ENCODE measurements at places on chromosomes 3 and 15.

DNA sequence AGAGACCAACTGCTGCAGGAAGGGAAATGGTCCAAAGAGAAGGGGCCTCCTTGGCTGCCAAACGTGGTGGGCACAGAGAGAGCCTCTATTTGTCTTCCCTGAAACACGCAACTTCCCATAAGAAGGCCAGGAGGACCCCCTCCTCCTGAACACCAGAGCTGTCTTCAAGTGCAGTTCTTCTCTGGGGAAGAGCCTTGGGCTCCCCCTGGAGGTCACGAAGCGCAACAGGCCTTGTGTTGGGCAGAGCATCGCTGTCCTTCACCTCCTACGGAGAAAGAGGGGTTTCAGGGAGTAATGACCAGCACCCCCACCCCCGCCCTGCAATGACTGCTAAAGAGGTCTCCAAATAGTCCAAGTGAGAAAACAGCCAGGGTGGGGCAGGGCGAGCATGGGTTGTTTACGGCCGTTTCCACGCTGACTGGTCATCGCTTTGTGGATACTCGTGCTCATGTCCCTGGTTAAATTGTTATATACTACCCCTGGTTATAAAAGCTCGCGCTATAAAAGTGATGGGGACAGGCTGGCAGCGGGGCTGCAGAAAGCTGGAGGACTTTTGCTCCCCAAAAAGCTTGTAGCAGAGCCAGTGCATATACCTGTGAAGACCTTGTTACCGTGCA, 397.5 kb upstream of the ATP10A start:
- DNase-seq, result no peak

GRCh38 chr15:32899126-32899596, 181.4 kb downstream of the GREM1 start:
- DNase-seq, result no peak

GRCh38 chr3:136343873-136344555, 93.9 kb downstream of the PCCB start:
- peak; percentile 67 for DNase-seq

DNA sequence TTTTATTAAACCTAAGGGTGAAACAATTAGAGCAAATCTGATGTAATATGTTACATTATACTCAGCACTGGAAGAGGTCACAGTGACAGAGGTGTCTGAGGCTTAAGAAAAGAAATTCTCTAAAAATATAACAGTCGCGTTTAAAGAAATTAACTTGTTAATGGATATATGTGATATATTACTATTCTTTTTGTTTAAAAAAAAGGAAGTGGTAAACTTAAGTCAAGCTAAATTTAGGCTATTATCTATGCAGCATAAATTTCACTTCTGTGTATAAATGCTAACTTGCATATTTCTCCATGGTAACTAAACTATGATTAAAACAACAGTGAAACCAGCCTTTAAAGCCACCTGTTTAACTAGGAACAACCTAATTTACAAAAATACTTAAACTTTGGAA, 191.3 kb downstream of the FOXP1 start:
- DNase-seq, result no peak

DNA sequence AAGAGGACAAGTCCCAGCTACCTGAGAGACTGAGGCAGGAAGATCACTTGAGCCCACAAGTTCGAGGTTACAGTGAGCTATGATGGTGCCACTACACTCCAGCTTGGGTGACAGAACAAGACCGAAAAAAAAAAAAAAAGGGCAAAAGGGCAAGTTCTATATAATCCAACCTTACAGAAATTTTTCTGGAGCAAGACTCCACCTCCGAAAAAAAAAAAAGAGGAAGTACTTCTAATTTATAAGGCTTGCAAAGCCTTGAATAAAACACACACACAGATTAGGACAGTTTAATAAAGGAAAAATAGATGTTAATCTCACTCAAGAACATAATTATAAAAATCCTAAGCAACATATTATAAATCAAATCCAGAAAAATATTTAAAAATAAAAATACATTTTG, 14.4 kb upstream of the XYLB start:
- no peak for DNase-seq

GRCh38 chr3:165158011-165158410, 38.2 kb downstream of the SLITRK3 start:
- DNase-seq, result no peak

DNA sequence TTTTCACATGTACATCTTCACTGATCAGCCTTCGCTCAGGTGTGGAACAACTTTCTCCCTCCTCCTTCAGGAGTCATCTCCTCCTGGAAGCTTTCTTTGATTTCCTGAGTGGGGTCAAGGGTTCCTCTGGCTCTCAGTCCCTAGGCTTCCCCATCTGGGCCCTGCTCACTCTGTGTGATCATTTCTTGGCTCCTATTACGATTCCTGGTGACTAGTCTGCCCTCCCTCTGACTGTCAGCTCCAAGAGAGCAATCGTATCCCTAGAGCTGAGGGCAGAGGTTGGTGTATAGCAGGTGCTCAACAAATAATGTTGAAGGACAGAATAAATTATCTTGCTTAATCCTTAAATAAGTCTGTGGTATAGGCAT, 15.3 kb upstream of the PRKCD start:
- DNase-seq, result no peak

GRCh38 chr3:155664925-155665695, 79.8 kb downstream of the PLCH1 start:
- no peak for DNase-seq

DNA sequence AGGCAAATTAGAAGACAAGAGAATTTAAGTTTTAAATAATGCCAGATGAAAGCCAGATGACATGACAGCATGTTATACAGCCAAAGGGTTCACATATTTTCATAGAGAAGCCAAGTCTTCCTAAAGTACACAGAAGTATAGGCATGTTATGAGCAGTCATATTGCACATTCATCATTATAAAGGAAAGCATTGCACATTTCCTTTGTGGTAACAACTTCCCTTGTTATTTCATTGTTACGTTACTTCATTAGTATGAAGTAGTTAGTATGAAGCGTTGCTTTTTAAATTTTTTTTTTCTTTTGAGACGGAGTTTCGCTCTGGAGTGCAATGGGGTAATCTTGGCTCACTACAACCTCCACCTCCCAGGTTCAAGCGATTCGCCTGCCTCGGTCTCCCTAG, 4.6 kb upstream of the ABCC5 start:
- DNase-seq, result no peak

DNA sequence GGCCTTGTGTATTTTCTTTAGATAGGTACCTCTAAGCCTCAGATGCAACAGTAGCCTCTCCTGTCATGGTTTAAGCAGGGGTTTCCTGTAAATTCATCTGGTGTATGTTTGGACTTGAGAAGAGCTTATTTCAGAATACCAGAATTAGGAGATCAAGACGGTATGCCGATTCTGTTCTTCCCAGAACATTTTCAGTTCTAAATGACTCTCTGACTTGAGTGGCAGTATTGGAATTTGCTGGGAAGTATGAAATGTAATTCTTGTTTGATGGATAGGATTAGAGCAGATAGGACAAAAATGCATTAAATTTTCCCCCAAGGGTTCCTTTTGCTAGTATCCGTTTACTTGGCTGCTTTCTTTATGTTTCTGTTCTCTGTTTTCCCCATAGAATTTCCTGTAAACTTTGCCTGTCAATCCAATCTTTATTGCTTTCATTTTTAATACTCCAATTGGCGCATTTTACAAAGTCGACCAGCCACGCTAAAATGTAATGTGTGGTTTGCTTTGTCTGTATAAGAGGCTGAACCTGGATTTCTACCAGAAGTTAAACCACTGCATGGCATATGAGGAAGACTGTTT, 612.2 kb downstream of the RBMS3 start:
- DNase-seq, result no peak

- no peak for DNase-seq
Observed at GRCh38 chr3:149977386-149977785, 6.7 kb upstream of the PFN2 start.

- no peak for DNase-seq
Observed at GRCh38 chr3:102017784-102018183, 168.5 kb downstream of the NFKBIZ start.

- DNase-seq, result no peak
Observed at GRCh38 chr3:17724122-17724521, 18.3 kb downstream of the TBC1D5 start.

- no peak for DNase-seq
Observed at GRCh38 chr15:98610991-98611390, 37.3 kb upstream of the IGF1R start.

DNA sequence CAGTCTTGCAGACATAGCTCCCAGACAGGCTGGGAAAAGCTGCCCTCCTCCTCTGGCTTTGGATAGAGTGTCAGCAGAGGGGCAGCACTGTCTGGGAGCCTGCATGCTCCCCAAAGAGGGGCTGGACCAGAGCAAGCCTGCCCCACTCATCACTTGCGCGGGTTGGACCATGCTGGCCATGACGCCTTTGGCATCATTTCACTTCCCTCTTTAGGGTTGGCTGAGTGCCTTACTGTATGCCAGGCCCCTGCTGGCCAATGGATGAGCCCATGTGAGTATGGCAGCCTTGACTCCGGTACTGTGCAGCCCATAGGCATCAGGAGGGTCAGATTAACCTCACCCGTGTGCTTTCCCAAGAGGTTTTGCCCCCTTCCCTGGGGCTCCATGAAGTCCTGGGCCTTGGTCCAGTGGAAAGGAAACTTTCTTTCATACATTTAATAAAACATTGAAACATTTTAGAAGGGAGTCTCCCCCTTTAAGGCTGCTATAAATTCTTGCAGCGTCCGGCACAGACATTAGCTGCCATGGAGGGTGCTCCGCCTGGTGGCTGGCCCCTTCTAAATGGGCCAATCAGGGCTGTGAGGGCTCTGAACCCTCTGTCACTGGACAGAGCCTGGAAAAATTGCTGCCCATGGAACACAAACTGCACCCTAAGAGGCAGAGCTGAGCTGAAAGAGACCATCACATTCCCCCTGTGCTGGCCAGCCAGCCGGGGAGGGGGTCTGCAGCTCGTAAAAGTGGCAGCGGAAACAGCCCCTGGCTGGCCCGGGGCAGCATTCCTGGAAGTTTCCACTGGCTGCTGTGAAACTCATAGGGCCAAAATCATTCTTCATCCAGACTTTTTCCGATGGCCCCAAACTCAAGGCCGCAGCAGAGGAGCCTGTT, 20.8 kb upstream of the DUSP7 start:
- no peak for DNase-seq

DNA sequence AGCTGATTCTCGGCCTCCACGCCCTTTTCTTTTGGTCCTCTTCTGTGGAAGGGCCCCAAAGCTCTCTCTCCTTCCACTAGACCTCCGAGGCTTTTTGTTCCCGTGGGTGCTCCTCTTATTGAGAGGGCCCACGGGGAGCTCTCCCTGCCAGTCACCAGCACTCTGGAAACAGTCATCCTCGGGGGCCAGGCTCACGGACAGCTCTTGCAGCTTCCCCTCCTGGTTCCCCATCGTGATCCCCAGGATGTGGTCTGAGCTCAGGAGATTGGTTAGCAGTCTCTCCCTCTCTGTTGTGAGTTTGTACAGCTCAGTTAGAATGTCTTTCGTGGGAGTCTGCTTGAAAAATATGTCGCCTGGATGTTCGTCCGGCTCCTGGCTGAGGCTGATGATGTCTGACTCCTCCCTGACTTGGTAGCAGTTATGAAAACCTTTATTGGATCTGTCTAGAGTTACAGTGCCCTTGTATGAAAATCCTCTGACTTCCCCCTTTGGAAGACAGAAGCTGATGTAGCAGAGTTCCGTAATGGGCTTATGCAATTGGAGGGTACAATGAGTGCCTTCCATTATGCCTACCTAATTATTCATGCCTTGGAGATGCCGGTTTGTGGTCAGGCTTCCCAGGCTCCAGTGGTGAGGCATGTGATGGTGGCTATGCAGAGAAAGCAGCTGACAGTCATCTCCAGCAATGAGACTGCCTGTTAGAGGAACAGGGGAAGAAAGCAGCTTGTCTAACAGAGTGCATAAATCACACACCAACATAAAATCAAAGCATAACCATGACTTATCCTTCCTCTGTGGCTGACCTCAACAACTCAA, 40.0 kb downstream of the FMN1 start:
- no peak for DNase-seq

- no peak for DNase-seq
Observed at GRCh38 chr15:95929232-95929846, 401.2 kb upstream of the NR2F2 start.

DNA sequence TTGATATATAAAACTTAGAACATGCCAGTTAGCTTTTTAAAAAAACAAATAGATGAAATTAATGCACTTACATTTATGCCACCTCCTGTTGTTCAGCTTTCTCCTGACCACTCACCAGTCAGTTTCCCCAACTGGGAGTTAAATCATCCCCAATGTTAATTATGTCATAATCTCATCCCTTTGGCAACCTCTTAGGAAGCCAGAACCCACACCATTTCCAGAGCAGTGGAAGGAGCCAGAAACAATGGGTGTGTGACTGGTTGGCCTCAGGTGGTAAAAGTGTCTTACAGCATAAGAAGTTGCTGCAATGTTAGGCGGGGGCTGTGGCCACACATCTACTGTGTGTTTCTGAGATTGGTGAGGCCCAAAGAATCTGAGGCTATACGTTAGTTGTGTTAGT, 46.5 kb upstream of the MITF start:
- no peak for DNase-seq

GRCh38 chr3:168467115-168467714, 371.5 kb upstream of the GOLIM4 start:
- peak; percentile 4 for DNase-seq

DNA sequence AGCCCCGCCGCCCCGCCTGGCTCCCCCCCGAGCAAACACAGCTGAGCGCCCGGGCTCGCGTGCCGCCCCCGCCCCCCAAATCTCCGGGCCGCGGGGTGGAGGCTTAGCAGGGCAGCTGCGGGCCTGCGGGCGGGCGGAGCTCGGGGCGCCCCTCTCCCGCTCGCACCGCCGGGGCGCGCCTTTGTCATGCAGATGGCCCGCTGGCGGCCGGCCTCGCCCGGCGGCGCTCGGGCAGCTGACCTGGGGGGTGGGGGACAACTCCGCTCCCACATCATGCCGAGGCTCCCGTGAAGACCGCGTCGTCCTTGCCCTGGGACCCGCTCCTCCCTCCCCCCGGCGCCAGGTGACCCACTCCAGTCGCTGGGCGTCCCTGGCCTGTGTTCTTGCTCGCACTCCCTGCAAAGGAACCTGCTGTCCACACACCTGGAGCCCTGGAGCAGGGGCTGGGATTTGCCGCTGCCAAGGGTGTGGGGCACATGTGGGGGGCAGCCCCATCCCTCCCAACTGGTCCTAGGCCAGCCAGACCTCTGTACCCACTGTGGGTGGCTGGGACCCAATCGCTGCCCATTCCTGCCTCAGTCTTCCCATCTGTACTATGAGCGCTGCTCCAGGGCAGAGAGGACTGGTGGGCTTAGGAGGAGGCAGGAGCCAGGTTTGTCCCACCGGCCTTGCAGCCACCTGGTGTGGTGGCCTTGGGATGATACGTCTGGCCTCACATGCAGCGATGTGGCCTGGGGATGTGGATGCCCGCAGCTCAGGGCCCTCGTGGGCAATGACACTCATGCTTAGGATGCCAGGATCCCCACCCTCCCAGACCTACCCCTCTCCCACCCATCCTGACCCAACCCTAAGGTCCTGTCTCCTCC, 33.5 kb downstream of the DNAJB8 start:
- no peak for DNase-seq
